AG09319 (cell line): ENCODE measurements at places on chromosomes 12 and 14.

DNA sequence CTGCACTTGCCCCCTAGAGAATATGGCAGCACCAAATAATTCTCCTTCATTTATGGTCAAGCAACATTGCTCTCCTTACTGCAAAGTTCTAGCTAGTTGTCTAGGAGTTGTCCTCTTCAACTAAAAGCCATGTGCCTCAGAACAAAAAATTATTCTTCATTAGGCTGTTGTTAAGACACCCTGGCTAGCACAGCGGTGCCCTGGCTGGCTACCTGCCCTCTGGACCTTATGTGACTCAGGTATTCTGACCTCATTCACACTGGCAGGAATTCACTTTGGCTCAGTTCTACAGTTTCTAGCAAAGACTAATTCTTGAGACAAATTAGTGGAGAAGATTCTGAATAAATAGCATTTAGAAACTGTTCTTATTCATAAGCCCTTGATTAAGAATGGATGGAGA is 224.4 kb upstream of the KRR1 start:
- no peak for DNase-seq

GRCh38 chr14:78207414-78207813 is 37.2 kb downstream of the NRXN3 start:
- no peak for DNase-seq

- no peak for DNase-seq
Measured at GRCh38 chr12:53572134-53572758, 53.9 kb downstream of the ATF7 start.

- DNase-seq = no peak
Measured at GRCh38 chr14:20799892-20800544, 2.6 kb downstream of the RNASE1 start.

DNA sequence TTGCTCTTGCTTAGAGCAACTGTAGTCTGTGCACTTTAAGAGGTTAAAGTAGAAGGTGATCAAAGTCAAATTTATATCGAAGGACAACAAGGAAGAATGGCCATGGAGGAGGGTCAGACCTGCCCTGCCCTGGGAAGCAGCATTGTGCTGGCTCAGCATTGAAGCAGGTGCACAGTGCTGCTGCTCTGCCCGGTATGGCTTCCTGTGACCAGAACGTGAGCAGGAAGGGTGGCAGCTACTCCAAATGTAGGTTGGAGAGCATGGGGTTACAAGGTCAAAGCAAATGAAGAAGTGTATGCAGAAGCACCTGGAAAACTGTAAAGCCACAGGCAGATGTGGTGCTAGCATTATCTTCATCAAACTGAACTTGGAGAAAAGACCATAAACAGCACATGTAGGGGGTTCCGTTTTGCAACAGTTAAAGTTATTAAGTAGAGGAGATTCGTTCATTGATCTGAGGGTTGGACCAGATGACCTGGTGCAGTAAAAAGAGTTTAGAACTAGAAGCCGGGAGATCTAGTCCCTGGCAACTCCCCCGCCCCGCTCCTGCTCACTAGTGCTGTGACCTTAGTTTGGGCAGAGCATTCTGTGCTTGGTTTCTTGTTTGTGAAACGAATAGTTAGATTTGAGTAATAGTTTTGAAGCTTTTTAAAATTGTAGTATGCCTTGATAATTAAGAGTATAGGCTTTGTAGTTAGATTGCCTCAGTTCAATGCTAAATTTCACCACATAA is 84.2 kb downstream of the SCN8A start:
- no peak for DNase-seq

DNA sequence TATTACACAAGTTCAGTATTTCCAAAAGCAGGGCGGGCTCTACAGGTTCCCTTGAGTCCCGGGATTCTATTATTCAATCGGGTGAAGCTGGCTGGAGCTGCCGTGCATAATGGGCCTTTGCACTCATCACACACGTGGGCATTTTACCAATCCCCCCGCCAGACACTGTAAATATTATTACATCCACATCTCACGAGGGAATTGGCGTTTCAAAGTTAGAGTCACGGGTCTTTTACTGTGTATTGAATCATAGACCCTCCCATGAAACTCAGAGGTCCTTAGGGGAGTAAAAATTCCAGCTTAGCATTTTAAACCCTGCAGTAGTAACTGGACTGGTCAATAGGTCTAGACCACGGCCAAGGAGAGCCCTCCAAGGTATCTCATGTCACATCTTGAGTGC is 70.3 kb downstream of the MAP1LC3B2 start:
- DNase-seq = no peak

DNA sequence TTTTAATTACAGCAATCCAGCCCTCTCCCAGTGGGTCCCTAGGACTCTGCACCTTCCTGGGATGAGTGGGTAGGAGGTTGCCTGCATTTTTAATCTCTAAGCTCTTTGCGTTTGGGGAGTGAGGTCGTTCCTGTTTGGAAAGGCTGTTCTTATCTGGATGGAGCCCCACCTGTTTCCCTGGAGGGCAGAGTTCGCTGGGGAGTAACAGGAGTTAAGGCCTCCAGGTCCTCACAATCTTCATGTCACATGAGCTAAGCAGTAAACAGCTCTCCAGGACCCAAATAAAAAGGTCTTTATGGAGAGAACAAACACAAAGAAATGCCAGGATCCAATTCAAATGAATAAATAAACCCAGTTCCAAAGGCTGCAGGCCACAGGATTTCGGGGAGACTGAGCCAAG is 56.0 kb upstream of the RFLNA start:
- DNase-seq = no peak

DNA sequence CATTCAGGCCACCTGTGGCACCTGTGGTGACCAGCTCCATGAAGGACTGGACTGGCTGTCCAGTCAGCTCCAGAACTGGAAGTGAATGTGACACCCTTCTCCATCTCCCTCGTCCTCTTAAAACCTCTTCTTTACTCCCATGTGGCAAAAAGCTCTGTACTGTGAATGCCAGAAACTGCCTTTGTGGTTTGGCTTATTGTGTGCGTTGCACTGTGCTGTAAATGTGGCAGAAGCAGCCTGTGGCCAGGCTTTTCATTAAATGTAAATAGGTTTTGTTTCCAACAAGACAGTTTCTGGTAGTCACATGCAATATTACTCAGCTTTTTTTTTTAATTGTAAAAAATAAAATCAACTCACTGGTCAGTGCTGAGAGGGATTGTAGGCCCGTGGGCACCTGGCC is 453.7 kb downstream of the ATP23 start:
- DNase-seq = no peak

DNA sequence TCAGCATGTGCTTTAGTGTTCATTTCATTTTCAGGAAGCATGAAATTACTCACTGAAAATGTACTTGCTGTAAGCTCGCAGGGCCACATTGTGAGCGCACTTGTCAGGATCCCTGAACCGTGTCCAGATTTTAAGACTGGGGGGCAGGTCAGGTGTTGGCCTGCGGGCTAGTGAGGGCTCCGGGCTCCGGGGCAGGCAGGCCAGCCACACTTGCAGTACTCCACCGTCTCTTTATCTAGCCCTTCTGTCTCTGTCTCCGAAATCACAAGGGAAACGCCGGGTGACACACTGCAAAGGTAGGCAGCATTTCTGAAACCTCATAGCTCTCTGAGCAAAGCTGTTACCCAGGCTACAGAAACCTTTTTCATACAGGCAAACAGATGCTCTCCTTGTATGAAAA is 98.7 kb downstream of the EML1 start:
- DNase-seq = no peak

- no peak for DNase-seq
Measured at GRCh38 chr12:120696626-120697025, 9.7 kb downstream of the MLEC start.

GRCh38 chr12:56307221-56307965 is 7.3 kb upstream of the CS start:
- no peak for DNase-seq

- DNase-seq = no peak
Measured at GRCh38 chr14:95533391-95533821, 1.4 kb upstream of the GLRX5 start.

- no peak for DNase-seq
Measured at GRCh38 chr12:4386801-4387200, 7.3 kb upstream of the FGF23 start.

DNA sequence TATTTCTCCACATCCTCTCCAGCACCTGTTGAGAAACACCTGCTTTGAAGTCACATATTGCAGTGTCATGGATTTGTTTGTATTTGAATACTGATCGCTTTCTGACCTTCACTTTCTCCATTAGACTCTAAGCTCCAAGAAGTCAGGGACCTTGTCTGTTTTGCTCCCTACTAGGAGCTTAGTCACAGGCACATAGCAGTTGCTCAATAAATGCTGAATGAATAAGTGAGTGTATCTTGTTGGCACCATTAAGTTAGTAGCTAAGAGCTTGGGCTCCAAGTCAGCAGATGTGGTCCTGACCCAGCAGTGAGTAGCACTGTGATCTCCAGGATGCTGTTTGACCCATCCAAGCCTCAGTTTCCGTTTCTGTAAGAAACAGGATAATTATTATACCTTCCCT is 10.1 kb downstream of the MVK start:
- DNase-seq = no peak

GRCh38 chr12:29992366-29992765 is 208.6 kb upstream of the TMTC1 start:
- DNase-seq = no peak

- DNase-seq = no peak
Measured at GRCh38 chr12:585062-586061, 77.9 kb downstream of the NINJ2 start.
